ENCODE measurements at places on chromosomes 1 and 21.

DNA sequence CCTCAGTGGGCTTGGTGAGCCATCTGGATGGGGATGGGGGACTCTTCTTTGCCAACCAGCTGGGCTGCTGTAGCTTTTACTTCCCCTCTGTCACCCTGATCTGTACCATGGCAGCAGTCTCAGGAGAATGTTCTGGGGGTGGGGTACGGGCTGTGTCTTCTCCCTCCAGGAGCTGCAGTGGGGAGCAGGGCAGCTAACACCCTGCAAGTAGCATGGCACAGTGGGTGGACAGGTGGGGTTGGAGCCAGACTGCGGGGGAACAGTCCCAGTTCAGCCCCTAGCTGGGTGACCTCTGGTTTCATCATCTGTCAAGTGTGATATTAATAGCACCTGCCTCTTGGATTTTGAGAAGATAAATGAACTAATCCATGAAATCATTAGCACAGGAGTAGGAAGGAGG is 3.1 kb downstream of the NFASC start:
- DNase-seq = no peak

DNA sequence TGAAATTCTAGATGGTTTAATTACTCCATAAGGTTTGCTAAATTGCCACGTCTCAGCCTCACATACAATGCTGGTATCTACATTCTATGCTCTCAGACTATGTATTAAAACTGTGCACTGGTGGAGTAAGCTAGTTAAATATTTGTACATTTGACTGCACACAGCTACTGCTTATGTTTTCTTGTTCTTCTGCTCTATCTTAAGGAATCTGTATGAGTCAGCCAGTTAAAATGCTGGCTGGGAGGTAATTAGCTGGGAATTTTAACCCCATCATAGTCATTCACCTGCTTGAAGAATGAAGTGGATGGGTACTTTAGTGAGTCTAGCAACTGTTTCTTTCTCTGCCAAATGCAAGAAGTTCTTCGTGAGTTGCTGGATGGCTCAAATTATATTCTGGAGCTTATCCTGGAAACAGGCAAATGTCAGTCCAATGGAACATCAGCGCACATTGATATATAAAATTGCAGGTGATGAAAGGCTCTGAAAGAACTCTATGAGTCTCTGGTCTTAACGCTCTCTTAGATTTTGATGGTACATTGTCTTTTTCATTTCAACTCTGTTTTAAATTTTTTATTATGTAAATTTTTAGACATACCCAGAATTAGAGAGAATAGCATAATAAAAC is 83.4 kb downstream of the BACH1 start:
- no peak for DNase-seq

GRCh38 chr1:230068621-230068873 is 1.5 kb downstream of the GALNT2 start:
- no peak for DNase-seq

DNA sequence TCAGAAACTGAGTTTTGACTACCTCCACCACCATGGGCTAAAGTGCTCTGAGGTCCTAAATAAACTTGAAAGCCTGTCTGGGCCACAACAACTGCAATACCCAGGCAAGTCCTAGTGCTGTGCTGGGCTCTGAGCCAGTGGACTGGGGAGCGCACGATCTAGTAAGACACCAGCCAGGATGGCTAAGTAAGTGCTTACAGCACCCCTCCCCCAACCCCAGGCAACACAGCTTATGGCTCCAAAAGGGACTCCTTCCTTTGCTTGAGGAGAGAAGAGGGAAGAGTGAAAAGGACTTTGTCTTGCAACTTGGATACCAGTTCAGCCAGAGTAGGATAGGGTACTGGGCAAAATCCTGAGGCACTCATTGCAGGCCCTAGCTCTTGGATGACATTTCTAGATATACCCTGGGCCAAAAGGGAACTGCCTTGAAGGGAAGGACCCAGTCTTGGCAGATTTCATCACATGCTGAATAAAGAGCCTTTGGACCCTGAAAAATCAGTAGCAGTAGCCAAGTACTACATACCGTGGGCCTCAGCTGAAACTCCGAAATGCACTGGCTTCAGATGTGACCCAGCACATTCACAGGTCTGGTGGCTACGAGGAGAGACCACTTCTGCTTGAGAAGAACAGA is 1.6 kb downstream of the C1orf105 start:
- no peak for DNase-seq

GRCh38 chr1:13892671-13893325 is 192.8 kb downstream of the PRDM2 start:
- DNase-seq = no peak

- DNase-seq = peak; percentile 83
These were observed 14.5 kb upstream of the CPT2 start for GRCh38 chr1:53182111-53182593.

DNA sequence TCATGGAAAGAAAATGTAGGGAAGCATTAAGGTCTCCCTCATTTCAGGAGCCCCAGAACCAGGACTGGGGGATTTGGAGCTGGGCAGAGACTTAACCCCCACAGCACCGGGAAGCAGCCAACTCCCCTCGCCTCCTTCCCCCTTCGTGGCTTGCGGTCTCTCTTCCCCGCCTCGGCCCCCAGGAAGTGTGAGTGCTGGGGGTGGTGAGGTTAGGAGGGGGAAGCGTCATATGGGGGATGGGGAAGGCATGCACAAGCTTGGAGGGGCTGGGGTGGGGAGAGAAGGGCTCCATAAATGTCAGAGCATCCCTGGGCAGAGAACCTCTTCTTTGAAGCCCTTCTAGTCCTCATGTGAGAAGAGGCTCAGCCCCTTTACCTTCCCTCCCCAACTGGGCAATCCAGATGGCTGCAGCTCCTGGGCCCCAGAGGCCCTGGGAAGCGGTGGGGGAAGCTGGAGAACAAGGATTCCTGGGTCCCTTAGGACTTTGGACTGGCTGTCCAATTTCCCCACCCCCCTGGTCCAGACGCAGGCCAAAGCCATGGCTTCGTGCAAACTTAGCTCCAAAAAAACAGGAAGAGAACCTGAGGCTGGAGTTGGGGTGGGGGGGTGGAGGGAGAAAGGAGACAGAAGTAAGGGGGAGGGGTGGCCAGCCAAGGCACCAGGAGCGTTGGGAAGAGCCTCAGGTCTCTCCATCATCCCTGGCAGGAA is 7.8 kb downstream of the ZBTB7B start:
- DNase-seq = no peak

All from CD4-positive, alpha-beta T cell treated with Interleukin-15 for 4 hours (primary cell).